ENCODE measurements at places on chromosomes 7 and 10.

- DNase-seq = no peak
Observed at GRCh38 chr10:132004052-132004451, 22.3 kb upstream of the BNIP3 start.

GRCh38 chr7:121372376-121373010, 23.6 kb downstream of the FAM3C start:
- no peak for DNase-seq

- no peak for DNase-seq
Observed at GRCh38 chr7:83930262-83930661, 264.3 kb downstream of the SEMA3A start.

DNA sequence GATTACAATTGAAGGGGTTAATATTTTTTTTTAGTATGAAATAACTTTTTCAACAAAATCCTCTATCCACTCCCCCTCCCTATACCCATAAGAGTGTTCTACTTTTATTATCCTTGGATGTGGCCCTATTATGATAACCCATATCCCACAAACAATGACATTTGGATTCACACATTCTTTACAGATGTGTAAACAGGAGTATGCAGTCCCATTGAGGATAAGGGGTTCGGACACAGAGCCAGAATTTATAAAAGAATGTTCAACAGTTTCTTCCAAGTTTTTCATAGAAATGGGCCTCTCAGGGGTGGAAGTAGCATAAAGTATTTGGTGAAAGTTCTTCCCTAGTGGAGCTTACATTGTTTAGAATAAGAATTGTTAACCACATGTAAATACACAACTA, 16.1 kb upstream of the PCLO start:
- DNase-seq = no peak

DNA sequence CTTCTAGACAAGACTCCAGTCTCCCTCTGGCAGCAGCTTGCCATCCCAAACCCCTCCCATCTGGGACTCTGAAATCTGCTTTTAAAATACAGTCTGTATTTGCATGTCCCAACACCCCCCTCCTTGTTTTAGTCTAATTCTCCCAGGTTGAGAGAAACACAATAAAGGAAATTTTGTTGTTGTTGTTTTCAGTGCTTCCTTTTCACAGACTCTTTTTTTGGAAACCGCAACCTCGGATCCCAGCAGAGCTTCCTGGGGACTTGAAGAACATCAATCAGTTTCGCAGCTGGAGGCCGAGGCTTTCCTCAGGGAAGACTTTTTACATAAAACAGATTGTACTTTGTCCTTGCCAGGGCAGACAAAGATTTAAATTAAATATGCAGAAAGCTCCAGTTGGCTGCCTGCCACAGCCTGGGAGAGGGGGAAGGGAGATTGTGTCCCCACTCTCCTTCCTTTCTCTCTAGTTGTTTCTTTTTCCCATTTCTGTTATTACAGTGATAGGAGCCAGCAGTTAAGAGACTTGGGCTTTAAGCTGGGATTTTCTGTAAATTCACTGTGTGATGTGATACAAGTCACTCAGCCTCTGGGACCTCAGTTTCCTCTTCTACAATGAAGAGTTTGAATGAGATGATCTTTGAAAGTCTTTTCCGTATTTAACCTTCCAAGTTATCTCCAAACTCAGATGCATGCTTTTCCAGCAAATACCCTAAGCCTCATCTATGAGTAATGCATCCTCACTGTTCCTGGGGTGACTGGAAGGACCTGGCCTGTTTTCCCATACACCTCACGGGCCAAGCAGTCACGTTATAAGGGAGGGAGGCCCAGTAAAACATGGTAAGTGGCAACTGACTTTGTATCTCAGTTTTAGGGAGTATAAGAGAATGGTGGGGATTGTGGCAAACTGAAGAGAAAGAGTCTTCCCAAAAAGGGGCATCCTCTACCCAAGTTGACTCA, 192.3 kb downstream of the REEP3 start:
- no peak for DNase-seq

GRCh38 chr7:6346581-6346980, 74.2 kb upstream of the CYTH3 start:
- DNase-seq = no peak

GRCh38 chr7:141844256-141844655, 3.0 kb upstream of the PRSS37 start:
- DNase-seq = no peak

- no peak for DNase-seq
Observed at GRCh38 chr7:141541375-141541774, 9.8 kb upstream of the AGK start.

DNA sequence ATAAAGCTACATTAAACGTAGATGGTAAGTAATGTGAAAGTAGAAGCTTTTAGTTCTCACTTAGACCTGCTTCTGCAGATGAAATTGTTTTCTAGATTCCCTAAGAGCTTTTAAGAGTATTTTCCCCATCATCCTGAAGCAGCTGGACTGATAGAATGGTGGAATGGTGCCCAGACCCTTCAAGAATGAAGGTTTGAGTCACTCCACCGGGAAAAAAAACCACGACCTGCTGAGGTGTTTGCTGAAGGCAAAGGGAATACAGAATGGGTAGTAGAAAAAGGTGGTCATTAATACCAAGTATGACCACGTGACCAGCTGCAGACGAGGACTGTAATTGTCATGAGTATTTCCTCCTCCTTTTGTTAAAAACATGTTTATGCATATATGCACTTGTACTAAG, 79.2 kb upstream of the PTPRZ1 start:
- DNase-seq = no peak

- DNase-seq = no peak
Observed at GRCh38 chr7:47638679-47639315, 56.9 kb upstream of the TNS3 start.

- no peak for DNase-seq
Observed at GRCh38 chr10:69749178-69750010, 52.3 kb upstream of the COL13A1 start.

DNA sequence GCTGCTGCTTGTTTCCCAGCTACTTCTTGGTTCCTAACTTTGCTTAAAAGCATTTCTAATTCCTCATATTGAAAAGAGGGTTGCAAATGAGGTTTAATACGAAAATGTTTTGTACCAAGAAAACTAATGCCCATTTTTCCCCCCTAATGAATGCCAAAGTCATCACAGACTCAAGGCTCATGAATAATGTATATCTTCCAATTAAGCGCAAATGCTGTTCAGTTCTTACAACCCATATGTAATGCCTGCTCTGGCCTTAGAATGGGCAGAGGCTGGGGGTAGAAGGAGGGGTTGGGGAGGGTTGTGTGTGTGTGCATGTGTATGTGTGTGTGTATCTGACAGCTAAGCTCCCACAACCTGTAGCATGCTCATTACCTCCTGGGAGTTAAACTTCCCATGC, 901.7 kb downstream of the KCNMA1 start:
- DNase-seq = no peak

DNA sequence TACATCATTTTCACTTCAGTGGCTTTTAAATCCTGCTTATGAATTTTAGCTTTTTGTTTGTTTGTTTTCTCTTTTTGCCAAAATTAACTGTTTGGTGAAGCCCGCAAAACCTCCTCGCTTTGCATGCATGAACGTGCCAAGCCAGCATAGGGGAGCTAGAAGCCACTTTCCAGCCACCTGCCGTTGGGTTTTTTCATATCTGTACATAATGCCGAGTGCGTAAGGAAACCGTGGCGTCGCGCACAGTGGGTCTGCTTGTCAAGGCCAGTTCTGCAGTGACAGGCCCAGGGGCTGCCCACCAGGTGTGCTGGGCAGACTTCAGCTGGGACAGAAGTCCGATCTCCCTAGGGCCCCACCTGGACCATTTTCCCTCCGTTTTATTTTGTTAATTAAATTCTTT, 41.1 kb downstream of the WIPI2 start:
- no peak for DNase-seq

GRCh38 chr10:27715505-27715904, 30.1 kb downstream of the MKX start:
- DNase-seq = no peak

DNA sequence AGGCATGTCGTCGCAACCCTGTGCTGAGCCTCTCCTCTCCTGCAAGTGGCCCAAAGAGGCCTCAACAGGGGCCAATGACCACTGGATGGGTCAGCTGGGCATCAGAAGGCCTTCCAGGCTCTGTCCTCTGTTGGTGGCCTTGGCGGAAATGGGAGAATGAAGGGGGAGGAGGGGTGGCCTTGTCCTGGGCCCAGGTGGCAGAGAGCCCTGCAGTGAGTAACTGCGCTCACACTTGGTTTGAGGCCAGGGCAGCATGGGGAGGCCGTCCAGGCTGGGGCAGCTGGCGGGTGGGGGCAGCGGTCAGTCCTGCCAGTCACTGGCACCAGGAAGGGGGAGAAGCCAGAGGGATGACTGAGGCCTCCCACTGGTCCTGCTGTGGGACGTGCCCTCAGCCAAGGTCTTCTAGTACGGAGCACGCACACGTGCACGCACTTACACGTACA, 59.8 kb downstream of the LHPP start:
- DNase-seq = no peak

DNA sequence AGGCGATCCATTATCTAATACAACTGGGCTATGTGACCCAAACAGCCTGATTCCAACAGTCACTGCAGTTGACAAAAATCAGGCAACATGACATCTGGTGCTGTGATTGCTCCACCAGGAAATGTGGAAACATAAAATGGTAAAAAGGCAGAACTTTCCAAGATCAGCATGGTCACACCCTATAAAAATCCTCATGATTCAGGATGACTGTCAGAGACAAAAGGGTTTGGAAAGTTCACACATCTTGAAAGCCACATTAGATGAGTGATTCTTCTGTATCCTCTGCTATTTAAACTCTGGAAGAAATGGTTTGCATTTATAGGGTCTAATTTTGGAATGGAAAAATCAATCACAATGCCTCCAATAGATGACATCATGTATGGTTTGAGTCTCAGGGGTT, 662.6 kb upstream of the IGFBP3 start:
- DNase-seq = no peak

DNA sequence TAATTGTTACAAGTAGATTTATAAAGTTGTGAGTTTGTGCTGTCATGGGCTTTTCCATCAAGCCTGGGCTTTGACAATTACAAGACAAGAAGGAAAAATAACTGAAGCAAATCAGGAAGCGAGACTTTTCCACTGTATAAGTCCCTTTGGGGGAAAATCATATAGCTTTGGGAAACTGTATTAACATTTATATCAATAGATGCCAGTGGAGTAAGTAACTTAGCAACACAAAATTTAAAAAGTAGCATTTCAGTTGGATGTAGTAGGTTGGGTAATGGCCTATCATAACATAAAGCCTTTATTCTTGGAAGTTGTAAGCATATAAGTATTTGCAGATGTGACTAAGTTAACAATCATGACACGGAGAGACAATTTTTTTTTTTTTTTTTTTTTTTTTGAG, 931.1 kb downstream of the CNTNAP2 start:
- DNase-seq = no peak

DNA sequence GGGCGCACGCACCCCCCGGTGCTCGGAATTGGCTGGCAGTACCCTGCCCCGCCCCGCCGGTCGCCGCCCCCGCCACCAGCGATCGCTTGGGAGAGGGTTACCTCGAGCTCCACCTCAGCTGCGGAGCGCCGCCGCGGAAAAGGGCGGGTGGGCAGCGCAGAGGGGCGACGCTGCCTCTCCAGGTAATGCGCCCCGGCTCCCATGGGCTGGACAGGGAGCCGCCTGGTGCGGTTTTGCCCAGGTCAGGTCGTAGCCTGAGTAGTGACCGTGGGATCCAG, 1.3 kb downstream of the PFKFB3 start:
- no peak for DNase-seq

- DNase-seq = no peak
Observed at GRCh38 chr10:10460451-10460850, 557.2 kb upstream of the CELF2 start.

- no peak for DNase-seq
Observed at GRCh38 chr10:103720964-103721335, 134.4 kb downstream of the SH3PXD2A start.

DNA sequence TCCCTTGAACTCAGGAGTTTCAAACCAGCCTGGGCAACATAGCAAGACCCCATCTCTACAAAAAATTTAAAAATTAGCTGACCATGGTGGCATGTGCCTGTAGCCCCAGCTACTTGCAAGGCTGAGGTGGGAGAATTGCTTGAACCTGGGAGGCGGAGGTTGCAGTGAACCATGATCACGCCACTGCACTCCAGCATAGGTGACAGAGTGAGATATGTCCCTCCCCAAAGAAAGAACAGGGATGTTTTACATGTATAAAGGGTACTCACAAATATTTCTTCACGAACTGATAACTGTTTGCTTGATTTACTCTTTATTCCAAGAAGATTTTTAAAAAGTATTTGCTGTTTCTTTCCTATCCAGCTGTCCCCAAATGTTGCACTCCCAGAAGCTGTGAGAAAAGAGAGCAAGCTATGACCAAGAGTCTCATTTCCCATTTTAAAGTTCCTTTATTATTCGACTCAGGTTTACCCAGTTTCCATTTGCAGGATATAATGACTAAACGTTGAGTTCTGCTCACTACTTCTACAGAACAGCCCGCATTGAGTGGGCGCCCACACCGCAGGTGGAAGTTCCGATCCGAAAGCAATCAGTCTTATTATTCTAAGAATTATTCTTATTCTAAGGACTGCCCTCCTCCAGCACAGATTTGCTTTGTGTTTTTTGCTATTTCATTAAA, 90.7 kb downstream of the APBB1IP start:
- DNase-seq = no peak

GRCh38 chr10:14580671-14581332, 193.9 kb downstream of the FAM107B start:
- no peak for DNase-seq

GRCh38 chr10:84416245-84416555, 87.8 kb downstream of the CCSER2 start:
- no peak for DNase-seq

- no peak for DNase-seq
Observed at GRCh38 chr10:26831936-26832335, 28.8 kb downstream of the ABI1 start.

DNA sequence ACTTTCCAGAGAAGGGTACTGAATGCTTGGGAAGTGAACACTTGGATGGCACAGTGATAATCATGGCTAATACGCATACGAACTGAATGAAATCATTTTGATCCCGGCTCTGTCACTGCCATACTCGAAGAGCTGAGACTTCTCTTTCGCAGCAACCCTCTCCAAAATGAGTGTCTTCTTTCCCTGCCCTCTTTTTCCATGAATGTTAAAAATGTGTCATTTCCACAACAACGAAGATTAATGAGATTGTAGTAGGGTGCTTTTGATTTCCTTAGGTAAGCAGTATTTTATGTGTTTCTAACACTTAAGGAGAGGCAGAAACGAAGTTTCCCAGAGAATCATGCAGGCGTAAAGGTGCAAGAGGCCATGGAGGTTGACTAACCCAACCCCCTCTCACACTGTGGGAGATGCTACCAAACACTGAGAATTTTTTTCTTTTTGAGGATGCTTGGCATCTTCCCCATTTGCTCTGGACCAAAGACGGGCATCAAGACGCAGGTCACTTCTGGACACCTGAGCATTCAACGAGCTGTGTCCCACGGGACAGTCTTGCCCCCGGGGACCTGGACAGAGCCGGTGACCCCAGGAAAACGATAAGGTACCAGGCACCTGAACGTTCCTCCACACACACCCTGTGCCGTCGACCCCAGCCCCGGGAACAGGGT, 823 bp downstream of the COPG2 start:
- no peak for DNase-seq
